ENCODE measurements at places on chromosomes 3 and 15.

GRCh38 chr3:184372296-184372821 is 5.6 kb downstream of the THPO start:
- H3K36me3 ChIP-seq, result peaks cover 19% of the 10 kb centered on the region
- H3K27ac ChIP-seq, result no peak overlapping the region
- no peak overlapping the region for H3K4me3 ChIP-seq
- no peak for DNase-seq
- peaks cover 3% of the 10 kb centered on the region for H3K27me3 ChIP-seq

- no peak for DNase-seq
- H3K4me1 ChIP-seq, result no peaks in the 10 kb centered on the region
- no peak overlapping the region for H3K4me3 ChIP-seq
These were observed 152.1 kb downstream of the NEK10 start for GRCh38 chr3:27216955-27217552.

GRCh38 chr3:69997631-69998307 is 1.8 kb upstream of the SAMMSON start:
- H3K4me3 ChIP-seq, result no peak overlapping the region
- H3K27me3 ChIP-seq, result no peaks in the 10 kb centered on the region
- DNase-seq, result no peak
- peaks cover 10% of the 10 kb centered on the region for H3K4me1 ChIP-seq

DNA sequence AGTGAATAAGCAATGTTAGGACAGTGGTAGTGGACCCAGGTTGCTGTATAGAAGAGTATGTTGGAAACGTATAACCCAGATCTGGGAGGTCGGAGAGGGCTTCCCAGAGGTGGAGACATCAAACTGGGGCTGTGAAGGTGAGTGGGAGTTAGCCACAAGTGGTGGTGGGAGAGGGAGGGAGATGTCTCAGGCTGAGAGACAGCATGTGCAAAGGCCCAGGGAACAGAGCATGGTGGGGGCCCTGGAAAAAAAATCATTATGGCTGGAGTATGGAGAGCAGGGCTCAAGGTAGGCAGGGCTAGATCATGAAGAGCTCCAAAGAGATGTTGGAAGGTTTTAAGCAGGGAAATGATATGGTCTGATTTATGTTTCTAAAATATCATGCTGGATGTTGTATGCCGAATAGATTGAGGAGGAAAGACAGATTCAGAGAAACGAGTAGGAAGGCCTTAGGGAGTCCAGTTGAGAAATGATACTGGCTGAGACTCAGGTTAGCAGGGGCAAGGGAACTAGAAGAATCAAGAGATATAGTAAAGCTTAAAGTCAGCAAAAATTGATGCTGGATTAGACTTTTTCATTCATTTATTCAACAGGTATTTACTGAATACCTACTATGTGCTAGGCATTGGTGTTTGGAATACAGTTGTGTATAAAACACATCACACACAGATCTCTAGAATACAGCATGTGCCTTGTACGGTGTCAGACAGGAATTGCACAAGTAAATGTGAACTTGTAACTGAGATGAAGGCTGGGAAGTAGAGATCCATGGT is 17.0 kb downstream of the ITPR1 start:
- H3K4me3 ChIP-seq, result no peak overlapping the region
- peaks cover 4% of the 10 kb centered on the region for H3K4me1 ChIP-seq
- H3K27me3 ChIP-seq, result peaks cover 8% of the 10 kb centered on the region
- no peak overlapping the region for H3K27ac ChIP-seq

GRCh38 chr15:68265081-68265480 is 12.5 kb upstream of the FEM1B start:
- DNase-seq, result no peak
- no peaks in the 10 kb centered on the region for H3K27me3 ChIP-seq
- no peaks in the 10 kb centered on the region for H3K36me3 ChIP-seq
- H3K4me1 ChIP-seq, result peaks cover 10% of the 10 kb centered on the region

DNA sequence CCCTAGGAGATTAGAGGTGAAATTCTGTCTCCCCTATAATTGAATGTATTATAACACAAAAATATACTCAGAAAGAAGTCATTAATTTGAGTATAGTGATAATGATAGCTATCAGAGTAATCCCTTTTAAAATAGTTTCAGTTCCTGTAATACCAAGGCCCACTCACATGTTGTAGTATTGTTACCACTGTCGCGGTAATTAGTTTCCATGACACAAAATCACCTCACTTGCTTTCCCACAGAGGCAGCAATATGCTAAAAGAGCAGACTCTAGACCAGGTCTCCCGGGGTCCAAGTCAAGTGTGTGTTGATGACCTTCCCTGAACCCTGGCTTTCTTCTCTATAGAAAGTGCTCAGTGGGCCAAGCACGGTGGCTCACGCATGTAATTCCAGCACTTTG is 39.5 kb upstream of the NSMCE3 start:
- H3K4me3 ChIP-seq, result no peak overlapping the region
- no peaks in the 10 kb centered on the region for H3K27me3 ChIP-seq
- no peak for DNase-seq
- no peak overlapping the region for H3K27ac ChIP-seq
- no peaks in the 10 kb centered on the region for H3K4me1 ChIP-seq

DNA sequence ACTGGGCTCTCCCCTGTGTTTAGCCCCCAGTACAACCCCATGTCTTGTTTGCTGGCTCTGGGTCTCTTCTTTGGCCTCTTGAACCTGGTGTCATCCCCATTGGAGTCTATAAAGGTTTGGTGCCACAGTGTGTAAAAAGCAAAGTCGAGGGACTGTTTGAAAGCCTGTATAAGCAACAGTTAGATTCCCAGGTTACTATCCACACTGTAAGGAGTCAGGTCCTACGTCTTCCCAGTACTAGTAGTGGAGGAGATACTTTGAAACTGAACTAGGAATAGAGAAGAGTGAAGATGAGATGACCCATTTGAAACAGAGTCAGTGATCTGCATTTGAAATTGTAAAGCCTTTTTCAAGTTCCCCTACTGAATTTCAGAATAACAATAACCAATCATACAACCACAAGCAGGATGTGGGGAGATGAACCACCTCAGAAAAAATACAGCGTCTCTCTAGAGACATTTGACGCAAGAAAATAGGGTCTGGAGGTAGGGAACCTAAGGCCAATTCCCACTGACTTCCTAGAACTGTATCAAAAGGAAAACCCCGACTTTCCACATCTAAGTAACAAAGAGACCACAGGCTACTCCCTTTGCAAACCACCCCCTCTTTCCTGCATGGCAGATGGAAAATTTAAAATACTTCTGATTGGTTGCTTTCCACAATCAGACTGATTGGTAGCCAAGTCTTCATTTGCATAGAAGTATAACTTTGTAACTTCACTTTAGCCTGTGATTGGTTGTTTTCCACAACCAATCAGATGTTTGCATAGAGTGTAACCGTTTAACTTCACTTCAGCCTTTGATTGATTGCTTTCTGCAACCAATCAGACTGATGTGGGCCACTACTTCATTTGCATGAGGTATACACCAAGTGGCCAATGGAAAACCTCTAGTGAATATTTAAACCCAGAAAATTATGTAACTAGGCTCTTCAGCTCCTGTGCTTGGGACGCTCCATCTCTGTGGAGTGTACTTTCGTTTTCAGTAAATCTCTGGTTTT is 49.9 kb upstream of the NEDD4 start:
- no peaks in the 10 kb centered on the region for H3K36me3 ChIP-seq
- peak overlapping the region; percentile 88 for H3K27ac ChIP-seq
- no peak overlapping the region for H3K4me3 ChIP-seq
- peaks cover 35% of the 10 kb centered on the region for H3K4me1 ChIP-seq

DNA sequence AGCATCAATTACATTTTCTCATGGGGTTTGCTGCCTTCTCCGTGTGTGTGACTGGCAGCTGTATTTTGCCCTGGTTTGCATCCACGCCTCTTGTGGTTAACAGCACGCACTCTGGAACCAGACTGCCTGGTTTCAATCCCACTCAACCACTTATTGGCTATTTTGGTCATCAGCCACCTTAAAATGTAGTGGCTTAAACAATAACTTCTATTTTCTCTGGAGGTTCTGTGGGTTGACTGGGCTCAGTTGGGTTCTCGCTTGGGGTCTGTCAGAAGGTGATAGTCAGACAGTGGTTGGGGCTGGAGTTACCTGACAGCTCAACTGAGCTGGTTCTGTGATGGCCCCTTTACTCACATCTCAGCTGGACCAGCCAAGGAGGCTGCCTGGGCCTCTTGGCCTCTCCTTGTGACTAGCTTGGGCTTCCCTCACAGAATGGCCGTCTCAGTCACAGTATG is 36.8 kb downstream of the EHD4 start:
- H3K27me3 ChIP-seq, result no peaks in the 10 kb centered on the region
- peaks cover 11% of the 10 kb centered on the region for H3K36me3 ChIP-seq
- DNase-seq, result no peak
- H3K4me1 ChIP-seq, result peaks cover 17% of the 10 kb centered on the region

- H3K36me3 ChIP-seq, result no peaks in the 10 kb centered on the region
- H3K4me1 ChIP-seq, result peaks cover 24% of the 10 kb centered on the region
- no peak overlapping the region for H3K27ac ChIP-seq
- DNase-seq, result no peak
These were observed 127.1 kb downstream of the FMN1 start for GRCh38 chr15:33067456-33067855.

GRCh38 chr3:16994854-16995525 is 110.2 kb downstream of the PLCL2 start:
- peak overlapping the region; percentile 95 for H3K27ac ChIP-seq
- peaks cover 31% of the 10 kb centered on the region for H3K4me1 ChIP-seq
- H3K27me3 ChIP-seq, result no peaks in the 10 kb centered on the region
- no peaks in the 10 kb centered on the region for H3K36me3 ChIP-seq

GRCh38 chr3:170631755-170632488 is 46.0 kb upstream of the SLC7A14 start:
- H3K4me1 ChIP-seq, result peaks cover 1% of the 10 kb centered on the region
- no peaks in the 10 kb centered on the region for H3K36me3 ChIP-seq
- DNase-seq, result no peak
- peaks cover 16% of the 10 kb centered on the region for H3K27me3 ChIP-seq
- H3K27ac ChIP-seq, result no peak overlapping the region

- no peak for DNase-seq
- H3K4me3 ChIP-seq, result no peak overlapping the region
- H3K36me3 ChIP-seq, result no peaks in the 10 kb centered on the region
These were observed 292.1 kb downstream of the DIPK2A start for GRCh38 chr3:144263706-144264105.

GRCh38 chr3:183548262-183548769 is 7.2 kb downstream of the KLHL6 start:
- no peak overlapping the region for H3K27ac ChIP-seq
- DNase-seq, result no peak
- no peaks in the 10 kb centered on the region for H3K36me3 ChIP-seq
- H3K27me3 ChIP-seq, result peaks cover 4% of the 10 kb centered on the region

DNA sequence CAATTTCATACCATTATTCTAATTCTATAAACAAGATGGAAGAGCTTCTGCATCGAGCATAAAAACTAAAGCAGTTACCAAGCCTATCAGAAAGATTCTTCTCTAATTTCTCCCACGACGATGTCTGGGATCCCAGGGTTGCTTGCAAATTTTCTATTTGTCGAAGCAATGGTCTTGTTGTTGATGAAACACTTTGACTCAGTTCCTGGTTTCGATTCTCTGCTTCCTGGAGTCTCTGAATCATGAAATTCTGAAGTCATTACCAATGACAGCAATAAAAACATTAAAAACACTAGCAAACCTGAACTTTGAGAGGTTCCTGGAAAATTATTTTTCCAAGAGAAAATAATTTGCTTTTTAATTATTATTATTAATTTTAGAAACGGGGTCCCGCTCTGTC is 18.7 kb downstream of the TMF1 start:
- no peaks in the 10 kb centered on the region for H3K27me3 ChIP-seq
- DNase-seq, result no peak
- peaks cover 23% of the 10 kb centered on the region for H3K36me3 ChIP-seq
- H3K4me1 ChIP-seq, result no peaks in the 10 kb centered on the region

DNA sequence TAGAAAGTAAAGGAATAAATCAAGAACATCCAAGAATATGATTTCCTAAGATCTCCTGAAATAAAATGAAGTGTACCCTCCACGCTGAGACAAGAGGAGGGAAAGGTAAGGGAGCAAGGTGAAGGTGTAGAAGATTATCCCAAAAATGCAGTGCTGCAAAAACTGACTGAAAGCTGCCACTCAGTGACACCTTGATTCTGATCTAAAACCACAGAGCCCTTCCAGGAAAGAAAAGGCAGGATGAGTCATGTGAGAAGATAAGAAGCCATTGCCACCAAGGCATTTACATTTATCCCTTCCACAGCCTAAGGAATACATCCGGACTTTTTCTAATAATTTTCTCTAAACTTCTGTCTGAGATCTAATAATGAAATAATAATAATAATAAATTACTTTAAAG is 49.9 kb downstream of the IGSF11 start:
- DNase-seq, result no peak
- H3K36me3 ChIP-seq, result no peaks in the 10 kb centered on the region
- no peak overlapping the region for H3K27ac ChIP-seq
- H3K4me3 ChIP-seq, result no peak overlapping the region

- no peak overlapping the region for H3K27ac ChIP-seq
- H3K27me3 ChIP-seq, result peaks cover 18% of the 10 kb centered on the region
- no peak overlapping the region for H3K4me3 ChIP-seq
- H3K36me3 ChIP-seq, result peaks cover 2% of the 10 kb centered on the region
- DNase-seq, result no peak
These were observed 2.2 kb upstream of the SLC12A8 start for GRCh38 chr3:125214738-125215137.

- DNase-seq, result no peak
- peaks cover 6% of the 10 kb centered on the region for H3K4me1 ChIP-seq
- no peaks in the 10 kb centered on the region for H3K36me3 ChIP-seq
- H3K27me3 ChIP-seq, result peaks cover 6% of the 10 kb centered on the region
- H3K27ac ChIP-seq, result no peak overlapping the region
These were observed 10.1 kb downstream of the COL8A1 start for GRCh38 chr3:99648516-99648915.

DNA sequence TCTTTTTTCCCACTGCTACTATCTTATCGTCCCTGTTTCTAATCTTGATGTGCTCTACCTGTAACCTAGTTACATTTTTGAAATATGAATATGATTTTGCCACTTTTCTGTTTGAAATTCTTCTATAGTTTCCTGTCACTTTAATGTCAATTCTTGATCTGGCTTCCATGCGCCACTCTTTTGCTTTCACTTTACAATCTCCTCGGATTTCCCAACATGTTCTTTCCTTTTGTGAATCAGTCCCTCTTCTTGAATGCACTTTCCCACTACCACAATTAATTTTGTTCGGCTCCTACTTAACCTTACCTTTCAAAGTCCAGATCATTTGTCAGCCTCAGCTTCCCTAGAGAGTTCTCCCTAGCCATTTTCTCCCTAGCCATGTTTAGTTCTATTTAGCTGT is 8.3 kb downstream of the TIMMDC1 start:
- no peak overlapping the region for H3K4me3 ChIP-seq
- no peaks in the 10 kb centered on the region for H3K27me3 ChIP-seq
- H3K36me3 ChIP-seq, result peaks cover 17% of the 10 kb centered on the region
- H3K4me1 ChIP-seq, result no peaks in the 10 kb centered on the region
- DNase-seq, result no peak
- H3K27ac ChIP-seq, result no peak overlapping the region

DNA sequence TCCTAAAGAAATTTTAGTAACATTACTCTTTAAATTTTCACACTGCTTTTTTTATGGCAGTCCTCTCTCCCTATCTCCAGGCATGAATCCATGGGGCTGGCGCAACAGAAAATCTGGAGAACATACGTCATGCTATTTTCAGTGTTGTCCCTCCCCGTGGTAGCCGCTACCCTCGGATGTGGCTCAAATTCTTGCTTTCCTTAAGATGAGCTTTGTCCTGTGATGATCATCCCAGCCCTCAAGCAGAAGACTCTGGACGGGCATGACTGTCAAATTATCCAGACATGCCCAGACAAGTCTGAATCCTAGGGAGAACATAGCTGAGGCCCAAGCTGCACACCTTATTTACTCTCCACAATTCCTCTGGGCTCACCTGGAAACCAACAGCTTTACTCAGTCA is 49.1 kb downstream of the FMN1 start:
- no peak for DNase-seq
- H3K4me1 ChIP-seq, result peaks cover 2% of the 10 kb centered on the region
- H3K27me3 ChIP-seq, result peaks cover 4% of the 10 kb centered on the region
- H3K36me3 ChIP-seq, result no peaks in the 10 kb centered on the region
